ENCODE measurements at places on chromosomes 12 and 14.
A peak's percentile ranks its signal among the peaks of the same experiment; 100 is the strongest.

- DNase-seq: no peak
Measured at GRCh38 chr14:36879558-36879957, 217.9 kb downstream of the PAX9 start.

GRCh38 chr14:74531467-74531866 is 37.9 kb downstream of the ISCA2 start:
- DNase-seq: peak; percentile 16

GRCh38 chr12:14885718-14886221 is at the start of gene MGP:
Gene MGP (minus strand): TSS chr12:14885854. CDS start chr12:14885791, 63 bp downstream.
- DNase-seq: no peak

- DNase-seq: no peak
Measured at GRCh38 chr12:54172168-54172567, 16.6 kb downstream of the SMUG1 start.

DNA sequence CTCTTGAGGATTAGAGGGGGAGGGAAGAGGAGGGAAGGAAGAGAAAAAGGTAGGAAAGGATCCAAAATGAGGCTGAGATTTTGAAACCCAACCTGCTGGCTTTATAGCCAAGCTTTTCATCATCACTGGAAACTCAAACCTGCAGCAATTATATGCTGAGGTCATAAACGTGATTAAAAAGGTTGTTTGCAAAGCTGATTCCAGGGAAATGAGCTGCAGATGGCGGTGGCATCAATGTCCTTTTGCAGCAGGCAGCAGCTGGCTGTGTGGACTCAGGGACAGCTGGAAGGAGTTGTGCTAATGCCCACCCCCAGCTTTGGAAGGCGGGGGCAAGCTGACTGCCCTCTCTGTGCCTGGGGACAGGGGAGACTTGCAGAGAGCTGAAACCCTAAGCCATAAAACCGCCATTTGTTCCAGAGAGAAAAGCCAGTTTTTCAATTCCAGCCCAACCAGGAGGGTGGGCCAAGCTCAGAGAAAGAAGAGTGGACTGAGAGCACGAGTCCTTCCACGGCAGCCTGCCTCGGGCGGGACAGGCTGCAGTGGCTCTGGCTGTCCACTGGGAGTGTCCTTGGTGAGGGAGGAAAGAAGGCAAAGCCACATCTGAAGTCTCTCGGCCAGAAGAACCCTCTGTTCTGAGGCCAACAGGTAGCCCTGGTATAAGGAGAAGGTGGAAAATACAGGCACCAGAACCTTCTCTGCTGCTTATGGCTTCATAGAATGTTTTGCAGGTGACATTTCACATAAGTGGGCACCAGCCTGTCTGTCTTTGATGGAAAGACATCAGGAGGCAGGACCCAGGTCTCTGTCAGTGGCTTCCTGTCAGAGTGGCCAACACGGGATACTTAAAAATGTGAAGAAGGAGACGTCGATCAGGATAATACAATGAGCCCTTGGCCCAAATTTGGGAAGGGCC is 90.7 kb downstream of the SINHCAF start:
- peak; percentile 7 for DNase-seq

- DNase-seq: no peak
Measured at GRCh38 chr12:132840536-132840935, 11.9 kb upstream of the GOLGA3 start.

DNA sequence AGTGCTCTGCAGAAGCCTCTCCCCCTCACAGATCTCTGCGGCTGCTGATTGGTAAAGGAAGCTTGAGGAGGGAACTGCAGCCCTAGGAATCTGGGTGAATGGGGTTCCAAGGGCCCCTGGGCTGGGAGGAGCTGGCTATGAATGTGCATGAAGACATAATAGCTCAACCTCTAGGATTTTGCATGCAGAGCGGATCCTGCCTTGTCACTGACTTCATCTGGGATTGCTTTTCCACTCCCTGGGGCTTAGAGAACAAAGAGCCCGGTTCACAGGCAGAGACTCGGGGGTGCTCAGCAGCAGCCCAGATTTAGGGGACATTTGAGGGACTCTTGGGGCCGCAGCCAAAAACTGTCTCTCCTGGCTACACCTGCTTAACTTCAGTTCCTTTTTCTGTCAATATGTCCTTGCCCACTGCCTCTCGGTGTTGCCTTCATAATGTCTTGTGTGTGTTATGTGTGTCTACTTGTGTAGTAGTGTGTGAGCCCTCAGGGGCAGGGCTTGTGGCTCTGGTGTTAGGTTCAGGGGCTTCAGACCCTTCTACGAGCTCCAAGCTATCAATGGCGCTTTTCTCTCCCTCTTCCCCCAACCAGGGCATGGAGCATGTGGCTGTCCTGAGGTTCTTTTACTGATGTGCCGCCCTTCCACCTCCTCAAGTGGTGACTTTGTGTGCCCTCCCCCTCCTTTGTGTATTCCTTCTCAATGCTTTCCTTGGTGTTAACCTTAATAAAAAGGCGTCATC is 1.9 kb downstream of the CCDC184 start:
- DNase-seq: no peak

GRCh38 chr12:63907561-63907960 is 63.1 kb downstream of the SRGAP1 start:
- DNase-seq: no peak

DNA sequence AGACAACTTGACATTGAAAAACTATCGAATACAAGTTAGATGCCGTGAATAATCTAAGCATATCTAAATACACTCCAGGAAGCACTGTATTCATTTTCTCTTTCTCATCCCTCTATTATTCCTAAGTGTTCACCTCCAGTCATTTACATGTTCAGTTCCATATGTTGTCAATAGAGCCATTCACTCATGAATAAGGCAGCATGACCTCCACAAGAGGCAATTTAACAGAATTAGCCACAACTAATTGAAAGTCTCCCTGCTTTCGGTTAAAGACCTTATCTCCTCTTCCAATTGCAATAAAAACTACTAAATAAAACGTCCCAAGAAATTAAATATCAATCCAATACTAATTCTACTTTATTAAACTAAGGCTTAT is 1.8 kb downstream of the LRIG3 start:
- no peak for DNase-seq

GRCh38 chr14:75230140-75230792 is 48.4 kb upstream of the FOS start:
- no peak for DNase-seq

GRCh38 chr14:55301437-55302121 is 30.4 kb downstream of the FBXO34 start:
- DNase-seq: peak; percentile 28

- peak; percentile 39 for DNase-seq
Measured at GRCh38 chr14:103140316-103141109, 17.3 kb downstream of the TNFAIP2 start.

DNA sequence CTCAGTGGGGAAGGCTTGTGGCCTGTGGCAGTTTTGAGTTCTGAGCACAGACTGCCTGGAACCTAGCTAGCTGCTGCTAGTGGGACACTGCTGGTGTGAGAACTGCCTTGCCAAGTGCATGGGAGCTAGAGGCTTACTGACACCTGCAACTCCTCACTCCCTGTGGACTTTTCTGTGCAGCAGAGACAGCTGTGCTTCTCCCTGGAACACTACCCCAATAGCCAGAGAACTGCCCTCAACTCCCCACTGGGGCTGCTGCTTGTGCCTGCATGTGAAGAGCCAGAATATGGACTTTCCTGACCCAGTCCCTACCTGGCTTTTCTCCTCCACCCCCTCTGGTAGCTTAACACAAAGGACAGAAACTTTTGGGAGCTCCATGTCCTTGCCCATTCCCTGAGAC is 222.6 kb downstream of the ADGRD1 start:
- no peak for DNase-seq

DNA sequence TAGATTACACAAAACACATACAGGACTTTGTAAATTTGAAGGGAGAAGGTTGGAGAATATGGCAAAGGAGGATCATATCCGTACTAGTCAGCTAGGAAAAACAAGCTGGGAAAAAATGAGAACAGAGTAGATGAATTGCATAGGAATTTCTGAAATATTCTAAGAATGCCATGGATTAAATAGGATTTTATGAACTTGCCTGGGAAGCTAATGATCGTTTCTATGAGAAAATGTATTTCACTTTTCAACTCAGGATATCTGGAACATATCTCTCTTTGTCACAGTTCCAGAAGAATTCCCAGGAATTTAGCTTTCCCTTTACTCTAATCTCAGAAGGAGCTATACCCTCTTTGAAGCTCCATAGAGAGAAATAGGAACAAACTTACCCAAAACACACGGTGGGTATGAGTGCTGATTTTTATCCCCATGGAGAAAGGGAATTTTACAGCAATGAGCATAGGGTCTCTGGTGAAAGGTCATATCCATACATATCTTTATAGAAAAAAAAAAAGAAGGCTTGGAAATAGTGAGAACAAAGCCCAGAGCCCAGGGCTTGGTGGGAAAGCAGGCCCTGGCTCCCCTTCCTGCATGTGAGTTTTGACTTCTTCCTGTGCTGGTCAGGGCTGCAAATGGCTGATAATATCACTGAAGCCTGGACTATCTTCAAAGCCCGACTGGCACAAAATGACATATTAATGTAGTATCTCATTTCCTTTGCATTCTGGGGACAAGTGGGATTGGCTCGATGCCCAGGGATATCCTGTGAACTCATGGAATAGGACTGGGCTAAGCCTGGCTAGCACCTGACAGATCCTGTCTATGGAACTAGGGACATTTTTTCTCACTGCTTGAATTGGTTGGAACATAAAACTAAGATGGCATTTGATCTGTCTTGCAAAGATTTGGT is 136.3 kb downstream of the AEBP2 start:
- DNase-seq: peak; percentile 1

DNA sequence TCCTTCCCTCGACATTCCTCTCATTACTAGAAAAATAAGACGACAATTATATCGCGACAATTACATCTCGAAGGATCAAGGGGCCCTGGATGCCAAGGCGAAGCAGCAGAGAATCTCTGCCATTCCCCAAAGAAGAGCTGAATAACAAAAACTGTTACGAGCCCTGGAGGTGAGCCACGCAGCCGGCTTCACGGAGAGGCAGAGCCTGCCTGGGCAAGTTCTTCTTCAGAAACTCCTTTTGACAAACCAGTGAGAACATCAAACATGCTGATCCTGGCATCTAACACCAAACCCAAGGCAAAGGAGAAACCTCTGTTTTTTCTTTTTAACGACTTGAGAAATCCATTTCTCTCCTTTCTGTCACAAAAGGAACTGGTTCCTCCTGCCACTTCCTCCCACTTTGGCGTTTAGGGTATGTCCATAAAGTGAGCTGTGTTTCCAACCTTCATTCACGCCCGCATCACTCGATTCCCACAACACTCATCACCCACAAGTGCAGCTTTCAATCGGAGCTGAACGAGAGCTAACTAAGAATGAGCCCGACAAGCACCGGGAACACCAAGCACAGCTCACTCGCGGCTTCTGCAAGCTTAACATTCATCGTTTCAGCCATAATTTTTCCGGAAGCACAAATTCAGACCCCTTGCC is 21.5 kb downstream of the CCDC88C start:
- no peak for DNase-seq

DNA sequence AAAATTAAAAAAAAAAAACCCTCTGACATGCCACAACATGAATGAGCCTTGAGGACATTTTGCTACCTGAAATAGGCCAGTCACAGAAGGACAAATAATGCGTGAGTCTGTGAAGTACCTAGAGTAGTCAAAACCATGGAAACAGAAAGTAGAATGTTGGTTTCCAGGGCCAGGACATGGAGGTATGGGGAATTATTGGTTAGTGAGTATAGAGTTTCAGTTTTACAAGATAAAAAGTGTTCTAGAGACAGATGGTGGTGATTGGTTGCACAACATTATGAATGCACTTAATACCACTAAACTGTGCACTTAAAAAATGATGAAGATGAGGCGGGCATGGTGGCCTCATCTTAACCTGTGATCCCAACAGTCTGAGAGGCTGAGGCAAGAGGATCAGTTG is 47.6 kb upstream of the ZFP36L1 start:
- DNase-seq: no peak

DNA sequence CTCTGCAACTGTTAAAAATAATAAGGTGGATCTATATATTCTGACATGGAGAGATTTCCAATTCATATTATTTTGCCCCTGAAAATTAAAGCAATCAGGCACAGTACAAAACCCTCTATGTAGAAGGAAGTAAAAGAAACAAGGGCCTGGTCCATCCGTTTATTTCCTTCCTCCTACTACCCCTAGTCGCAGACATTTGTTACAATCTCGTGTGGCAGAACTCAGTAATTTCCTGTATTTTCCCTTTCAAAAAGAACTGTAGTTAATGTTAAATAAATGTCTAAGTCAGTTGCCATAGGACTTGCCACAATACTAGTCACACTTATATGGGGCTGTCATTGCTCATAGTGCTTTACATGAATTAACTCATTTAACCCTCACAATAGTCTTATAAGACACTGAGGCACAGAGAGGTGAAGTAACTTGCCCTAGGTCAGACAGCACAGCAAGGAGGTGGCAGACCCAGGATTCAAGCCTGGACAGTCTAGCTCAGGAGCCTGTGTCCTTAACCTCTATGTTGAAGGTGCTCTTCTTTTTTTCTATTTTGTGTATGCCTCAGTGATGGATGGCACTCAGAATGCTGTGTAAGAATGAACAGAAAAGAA is 24.2 kb downstream of the NINJ2 start:
- DNase-seq: no peak

DNA sequence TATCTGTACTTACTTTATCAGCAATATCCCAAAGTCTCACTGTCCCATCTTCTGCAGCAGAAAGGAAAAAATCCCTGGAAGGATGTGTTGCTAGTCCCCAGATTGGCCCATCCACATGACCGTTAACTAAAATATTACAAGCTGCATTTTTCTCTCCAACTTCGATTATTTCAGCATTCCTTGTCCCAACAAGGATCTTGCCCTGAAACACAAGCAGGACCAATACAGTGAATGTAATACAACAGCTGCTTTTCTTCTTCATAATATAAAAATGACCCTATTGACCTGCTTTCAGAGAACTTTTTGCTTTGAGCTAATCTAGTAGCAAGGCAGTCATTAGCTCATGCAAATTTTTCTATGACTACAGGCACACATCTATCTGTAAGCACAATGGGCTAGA is 58.3 kb downstream of the ZC3H14 start:
- no peak for DNase-seq

GRCh38 chr14:60249321-60250256 is 568 bp downstream of the PPM1A start:
- DNase-seq: peak; percentile 58

DNA sequence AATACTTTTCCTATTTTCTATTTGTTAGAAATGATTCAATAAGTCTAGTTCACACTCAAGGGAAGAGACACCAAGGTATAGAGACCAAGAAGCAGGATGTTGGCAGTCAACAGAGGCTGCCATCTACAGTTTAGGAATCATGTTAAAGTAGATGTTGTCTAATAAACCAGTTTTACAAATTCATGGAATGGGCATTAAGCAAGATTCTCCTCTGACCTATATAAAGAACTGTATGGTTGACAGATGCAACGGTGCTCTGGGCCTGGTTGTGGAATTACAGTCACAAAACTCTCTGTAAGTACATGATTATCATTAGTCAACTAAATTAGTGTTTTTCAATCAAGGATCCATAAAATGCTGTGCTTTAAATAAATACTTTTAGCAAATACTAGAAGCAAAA is 475.1 kb downstream of the NAV3 start:
- no peak for DNase-seq

- DNase-seq: no peak
Measured at GRCh38 chr14:33435911-33436689, 497.4 kb downstream of the NPAS3 start.

- peak; percentile 85 for DNase-seq
Measured at GRCh38 chr14:71116568-71117122, 209.4 kb downstream of the PCNX1 start.
